CMK (cell line): ENCODE measurements at places on chromosomes 5 and 9.

GRCh38 chr5:27928060-27928459 is 889.7 kb upstream of the CDH9 start:
- no peak for DNase-seq

DNA sequence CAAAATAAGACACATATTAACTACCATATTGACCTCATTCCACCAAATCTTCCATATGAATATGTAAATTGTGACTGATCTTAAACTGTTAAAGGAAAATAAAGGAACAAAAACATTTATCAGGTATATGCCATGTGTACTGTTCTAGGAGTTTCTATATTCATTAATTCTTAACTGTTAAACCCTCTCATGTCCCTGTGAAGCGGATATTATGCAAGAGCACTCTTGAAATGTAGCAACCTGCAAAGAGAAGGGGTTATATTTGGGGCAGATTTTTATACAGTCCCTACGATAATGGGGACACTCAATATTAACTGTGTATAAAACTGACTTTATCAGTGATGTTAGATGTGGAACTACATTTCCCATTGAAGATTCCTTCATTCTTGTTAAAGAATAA is 184.9 kb upstream of the OR13F1 start:
- DNase-seq, result no peak

DNA sequence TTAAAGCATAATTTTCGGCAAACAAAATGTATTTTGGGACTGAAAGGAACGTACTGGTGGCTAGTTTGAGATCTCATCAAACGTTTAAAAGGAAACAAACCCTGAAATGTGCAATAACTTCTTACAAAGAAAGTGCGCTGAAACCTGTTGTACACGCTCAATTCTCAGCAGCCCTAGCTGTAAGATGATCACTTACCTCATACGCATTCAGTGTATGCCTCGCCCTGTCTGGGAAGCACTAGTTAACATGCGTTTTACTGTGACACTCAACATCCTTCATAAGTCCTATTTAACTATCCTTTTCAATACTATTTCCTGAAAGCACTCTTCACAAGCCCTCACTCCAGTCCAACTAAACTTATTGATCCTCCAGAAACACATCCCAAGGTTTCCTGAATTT is 485.0 kb upstream of the EDIL3 start:
- no peak for DNase-seq

- no peak for DNase-seq
These were observed 745 bp downstream of the GADD45G start for GRCh38 chr9:89605465-89606048.

GRCh38 chr5:144465441-144465840 is 294.8 kb downstream of the KCTD16 start:
- DNase-seq, result no peak

- DNase-seq, result peak; percentile 98
These were observed 11.7 kb upstream of the DOLPP1 start for GRCh38 chr9:129068990-129069861.

DNA sequence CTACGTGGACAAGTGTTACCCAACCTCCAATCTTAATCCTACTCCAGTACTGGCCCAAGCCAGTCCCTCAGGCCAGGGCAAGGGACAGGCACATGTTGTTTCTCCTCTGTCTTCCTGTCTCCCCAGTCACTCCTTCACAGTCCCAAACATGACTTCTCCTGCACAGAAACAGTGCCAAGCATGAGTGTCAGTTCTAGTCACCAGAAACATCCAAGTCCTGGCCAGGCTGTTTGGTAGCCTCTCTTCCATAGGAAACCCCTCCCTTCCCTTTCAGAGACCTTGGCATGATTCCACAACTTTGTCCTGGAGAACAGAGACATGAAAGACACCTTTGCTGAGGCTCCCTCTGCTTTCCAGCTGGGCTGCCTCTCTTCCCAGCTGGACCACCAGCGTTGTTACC is 56.2 kb upstream of the SLC2A8 start:
- DNase-seq, result no peak

- no peak for DNase-seq
These were observed 152.5 kb upstream of the ALDH1B1 start for GRCh38 chr9:38240051-38240450.

DNA sequence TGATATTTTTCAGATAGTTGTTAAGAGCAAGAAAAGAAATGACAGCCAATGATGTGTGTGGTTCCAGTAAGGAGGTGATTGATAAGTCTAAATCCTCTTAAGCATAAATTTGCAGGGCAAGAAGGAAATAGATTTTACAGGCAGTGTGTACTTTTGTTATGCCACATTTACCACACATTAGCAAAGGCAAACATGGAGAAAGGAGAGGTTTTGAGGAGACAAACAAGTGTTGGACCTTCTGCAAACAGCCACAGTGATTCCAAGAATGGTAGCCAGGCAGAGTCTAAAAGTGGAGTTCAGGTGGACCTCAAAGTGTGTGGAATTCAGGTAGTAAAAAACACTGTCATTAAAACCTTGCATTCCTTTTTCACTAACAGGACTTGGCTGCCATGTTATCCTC is 295.9 kb upstream of the ITGA1 start:
- no peak for DNase-seq

GRCh38 chr5:93331863-93332262 is 249.2 kb downstream of the NR2F1-AS1 start:
- DNase-seq, result no peak

DNA sequence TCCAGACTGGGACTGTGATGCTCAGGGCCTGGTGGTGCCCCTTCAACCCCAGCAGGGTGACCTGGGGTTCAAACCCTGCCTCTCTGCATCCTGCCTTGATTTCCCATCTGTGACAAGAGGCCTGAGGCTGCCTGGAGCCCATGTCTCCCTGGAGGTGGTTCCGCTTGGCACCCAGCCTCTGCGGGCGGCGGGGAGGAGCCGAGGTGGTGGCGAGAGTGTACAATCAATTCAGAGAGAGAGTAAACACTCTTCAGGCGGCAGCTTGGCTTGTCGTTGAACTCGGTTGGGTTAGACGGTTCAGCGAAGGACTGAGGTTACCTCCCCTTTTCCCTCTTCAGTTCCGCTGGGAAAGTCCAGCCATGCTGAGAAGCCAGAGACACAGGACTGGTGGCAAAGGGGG is 39.3 kb downstream of the NTNG2 start:
- no peak for DNase-seq

DNA sequence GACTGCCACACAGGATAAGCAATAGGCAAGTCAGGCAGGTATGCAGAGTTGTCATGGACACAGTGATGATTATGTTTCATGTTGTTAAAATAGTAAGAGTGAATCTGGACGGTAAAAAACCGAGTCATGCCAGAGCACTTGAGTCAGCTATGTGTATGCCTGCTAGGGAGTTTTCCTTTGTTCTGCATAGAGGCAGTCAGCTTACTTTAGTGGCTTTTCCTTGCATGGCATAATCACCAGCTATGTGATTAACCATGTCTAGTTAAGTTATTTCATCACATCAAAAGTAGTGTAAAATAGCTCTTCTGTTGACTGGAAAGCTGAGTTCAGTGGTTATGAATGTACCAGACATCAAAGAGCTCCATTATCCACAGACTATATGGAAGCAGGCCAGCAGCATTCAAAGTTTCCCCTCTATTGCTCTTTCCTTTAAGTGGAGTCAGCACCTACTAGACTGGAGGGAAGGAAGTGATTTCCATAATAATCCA is 989.8 kb downstream of the TLE1 start:
- no peak for DNase-seq

DNA sequence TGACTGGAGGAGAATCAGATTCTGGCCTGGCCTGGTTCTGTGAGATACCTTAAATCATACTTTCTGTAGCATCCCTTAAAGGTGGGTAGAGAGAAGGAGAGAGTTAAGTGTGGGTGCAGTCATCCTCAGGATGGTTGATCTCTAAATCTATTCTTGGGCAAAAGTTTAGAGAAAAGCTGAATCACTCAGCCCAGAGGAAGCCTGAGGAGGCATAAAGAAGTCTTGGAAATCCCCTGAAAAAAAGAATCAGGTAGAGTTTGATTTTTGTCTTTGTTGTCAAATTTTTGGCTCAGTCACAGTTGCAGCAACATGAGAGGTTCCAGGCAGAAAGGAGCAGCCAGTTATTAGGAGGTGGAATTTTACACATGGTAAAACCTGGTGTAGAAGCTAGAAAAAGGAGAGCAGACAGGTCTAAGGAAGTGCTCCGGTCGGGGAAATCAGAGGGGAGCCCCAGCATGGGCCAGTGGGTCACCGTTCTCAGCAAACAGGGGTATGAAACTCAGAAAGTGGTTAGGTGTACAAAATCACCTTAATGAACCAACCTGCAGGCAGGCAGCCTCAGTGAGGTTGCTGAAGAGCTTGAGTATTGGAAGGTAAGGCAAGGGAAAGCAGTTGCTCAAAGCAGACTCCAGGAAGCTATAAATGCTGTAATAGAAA is 116.2 kb upstream of the CNTLN start:
- no peak for DNase-seq

- no peak for DNase-seq
These were observed 219.0 kb downstream of the HTR1A start for GRCh38 chr5:63743096-63743798.

DNA sequence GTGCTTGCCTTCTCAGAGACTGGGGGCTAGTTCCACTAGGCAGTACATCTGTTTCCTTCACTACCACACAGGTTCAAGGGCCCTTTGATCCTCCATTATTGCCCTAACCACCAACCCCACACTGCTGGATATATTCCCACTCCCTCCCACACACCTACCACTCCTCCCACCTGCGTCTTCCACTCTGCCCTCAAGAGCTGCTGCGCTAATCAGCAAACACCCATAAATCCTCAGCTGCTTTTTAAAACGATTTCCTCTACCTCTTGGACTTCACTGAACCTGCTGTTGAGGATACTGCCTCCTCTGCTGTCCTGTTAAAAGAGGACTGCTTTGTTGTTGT is 120.9 kb downstream of the MAPKAP1 start:
- no peak for DNase-seq

- no peak for DNase-seq
These were observed 19.0 kb downstream of the NEURL1B start for GRCh38 chr5:172659909-172660628.

DNA sequence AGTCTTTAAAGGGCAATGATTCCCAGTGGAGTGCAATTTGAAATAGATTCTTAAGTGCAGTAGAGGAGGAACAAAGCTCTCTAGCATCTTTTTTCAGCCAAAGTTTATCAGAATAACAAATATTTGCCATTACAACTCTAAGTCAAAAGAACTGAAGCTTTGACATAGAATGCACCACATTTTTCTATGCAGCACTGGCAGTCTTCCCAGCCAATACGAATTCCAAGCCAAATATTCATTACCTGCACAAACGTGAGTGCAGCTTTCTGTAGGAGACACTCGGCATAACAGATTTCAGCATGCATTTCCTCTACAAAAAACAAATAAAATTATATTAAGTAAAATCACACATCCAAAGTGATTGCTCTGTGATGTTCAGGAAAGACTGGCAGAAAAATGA is 103.4 kb downstream of the TTC39B start:
- DNase-seq, result no peak

- DNase-seq, result no peak
These were observed 152.7 kb upstream of the TBCA start for GRCh38 chr5:77928776-77929300.

DNA sequence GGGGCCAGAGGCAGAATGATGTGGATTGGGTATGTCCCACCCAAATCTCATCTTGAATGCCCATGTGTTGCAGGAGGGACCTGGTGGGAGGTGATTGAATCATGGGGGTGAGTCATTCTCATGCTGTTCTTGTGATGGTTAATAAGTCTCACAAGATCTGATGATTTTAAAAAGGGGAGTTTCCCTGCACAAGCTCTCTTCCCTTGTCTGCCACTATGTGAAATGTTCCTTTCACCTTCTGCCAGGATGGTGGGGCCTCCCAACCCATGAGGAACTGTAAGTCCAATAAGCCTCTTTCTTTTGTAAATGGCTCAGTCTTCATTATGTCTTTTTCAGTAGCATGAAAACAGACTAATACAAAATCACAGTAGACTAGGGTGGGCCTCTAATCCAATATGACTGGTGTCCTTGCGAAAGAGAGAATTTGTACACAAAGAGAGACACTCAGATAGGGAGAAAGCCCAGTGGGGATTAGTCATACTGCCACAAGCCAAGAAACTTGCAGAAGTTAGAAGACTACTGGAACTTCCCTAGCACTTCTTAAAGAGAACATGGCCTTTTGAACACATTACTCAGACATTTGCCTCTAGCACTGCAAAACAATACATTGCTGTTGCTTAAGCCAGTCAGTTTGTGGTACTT is 68.4 kb downstream of the ANXA1 start:
- DNase-seq, result no peak

DNA sequence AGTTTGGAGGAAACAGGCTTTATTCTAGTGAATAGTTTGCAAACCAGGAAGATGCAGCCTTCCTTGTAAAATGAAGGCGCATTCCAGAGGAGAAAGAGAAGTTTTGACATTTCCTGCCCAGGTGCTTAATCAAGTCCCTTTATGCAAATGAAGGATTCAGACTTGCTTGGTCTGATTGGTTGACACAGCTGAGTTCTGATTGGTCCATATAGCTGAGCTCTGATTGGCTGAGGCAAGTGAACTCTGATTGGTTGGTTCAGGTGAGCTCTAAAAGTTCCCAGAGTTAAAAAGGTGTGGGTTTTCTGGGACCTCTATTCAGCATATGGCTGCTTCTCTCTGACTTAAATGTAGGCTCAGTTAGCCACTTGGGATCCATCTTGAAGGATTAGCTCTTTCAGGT is 151.0 kb downstream of the CACNA1B start:
- DNase-seq, result no peak

DNA sequence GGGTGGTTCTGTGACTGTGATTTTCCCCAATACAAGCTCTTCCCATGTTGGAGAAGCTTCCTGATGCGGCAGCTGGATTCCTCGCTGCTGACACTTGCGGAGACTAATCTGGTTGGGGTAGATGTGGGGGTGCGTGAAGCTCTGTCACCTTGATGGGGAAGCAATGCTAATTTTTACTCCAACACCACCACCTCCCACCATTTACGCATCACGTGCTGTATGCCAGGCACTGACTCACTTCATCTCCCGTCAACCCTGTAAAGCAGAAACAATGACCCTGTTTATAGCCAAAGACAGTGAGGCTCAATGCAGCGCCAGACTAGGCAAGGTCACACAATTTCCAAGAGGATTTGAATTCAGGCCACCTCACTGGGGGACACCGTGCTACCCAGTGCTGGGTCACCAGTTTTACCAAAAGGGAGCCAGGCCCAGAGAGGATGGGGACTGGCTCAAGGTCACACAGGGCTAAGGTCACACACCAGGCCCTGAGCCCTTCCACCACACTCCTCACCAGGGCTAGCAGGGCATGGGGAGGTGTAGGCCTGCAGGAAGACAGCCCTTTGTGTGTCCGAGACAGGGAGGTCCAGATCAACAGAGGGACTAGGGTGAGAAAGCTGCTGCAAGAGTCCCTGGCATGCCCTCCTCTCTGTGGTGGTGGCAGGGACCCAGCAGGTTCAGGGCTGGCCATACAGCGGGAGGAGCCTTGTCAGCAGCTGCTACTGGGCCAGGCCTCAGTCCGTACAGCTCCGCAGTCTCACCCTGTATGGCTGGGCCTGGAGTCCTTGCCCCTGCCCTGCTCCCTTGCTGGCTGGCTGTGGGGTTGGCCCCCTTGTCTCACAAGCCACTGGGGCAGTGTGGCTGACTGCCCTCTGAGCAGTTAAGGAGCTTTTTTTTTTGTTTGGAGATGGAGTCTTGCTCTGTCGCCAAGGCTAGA is 3.3 kb downstream of the STKLD1 start:
- DNase-seq, result no peak

GRCh38 chr9:19975499-19975898 is 186.7 kb upstream of the SLC24A2 start:
- DNase-seq, result no peak

- no peak for DNase-seq
These were observed 178.0 kb upstream of the DMAC1 start for GRCh38 chr9:7977586-7977985.
